Hematopoietic multipotent progenitor cell treated with erythropoietin and hydrocortisone succinate and interleukin-3 and kit ligand, for 17 days (in vitro differentiated cells): ENCODE measurements at places on chromosomes 16 and 17.

DNA sequence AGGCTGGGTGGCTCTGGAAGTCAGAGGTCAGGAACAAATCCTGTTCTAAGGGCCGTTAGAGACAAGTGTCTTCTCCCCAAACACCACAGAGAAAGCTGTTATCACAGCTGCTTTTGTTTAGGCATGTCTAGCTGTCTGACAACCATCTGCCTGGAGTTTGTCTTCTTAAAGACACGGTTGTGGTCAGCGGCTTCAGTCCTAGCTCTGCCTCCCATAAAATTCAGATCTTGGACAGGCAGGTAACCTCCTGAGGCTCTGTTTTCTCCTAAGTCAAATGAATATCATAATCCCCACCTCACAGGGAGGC, 2.3 kb upstream of the ITGA3 start:
- no peak for DNase-seq

DNA sequence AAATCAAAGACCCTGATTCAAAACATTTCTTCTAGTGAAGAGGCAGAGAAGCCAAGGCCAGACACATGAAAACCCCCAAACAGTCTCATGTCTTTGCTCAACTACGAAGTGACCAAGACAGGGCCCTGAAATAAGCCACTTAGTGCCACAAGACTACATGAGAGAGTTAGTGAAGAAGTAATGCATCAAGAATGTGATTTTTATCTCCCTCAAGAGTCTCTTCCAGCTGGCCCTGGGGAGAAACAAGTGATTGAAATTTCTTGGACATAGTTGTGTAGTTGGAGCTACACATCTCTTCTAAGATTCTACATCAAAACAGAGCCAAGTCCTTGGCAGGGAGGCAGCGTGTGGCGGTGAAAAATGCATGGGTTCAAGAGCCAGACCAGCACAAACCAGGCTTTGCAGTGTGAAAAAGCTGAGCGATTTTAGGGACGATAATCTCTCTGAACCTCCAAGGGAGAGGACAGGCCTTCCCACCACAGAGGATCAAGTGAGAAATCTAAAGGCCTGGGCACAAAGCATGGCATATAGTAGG, 30.6 kb downstream of the LYRM1 start:
- no peak for DNase-seq

DNA sequence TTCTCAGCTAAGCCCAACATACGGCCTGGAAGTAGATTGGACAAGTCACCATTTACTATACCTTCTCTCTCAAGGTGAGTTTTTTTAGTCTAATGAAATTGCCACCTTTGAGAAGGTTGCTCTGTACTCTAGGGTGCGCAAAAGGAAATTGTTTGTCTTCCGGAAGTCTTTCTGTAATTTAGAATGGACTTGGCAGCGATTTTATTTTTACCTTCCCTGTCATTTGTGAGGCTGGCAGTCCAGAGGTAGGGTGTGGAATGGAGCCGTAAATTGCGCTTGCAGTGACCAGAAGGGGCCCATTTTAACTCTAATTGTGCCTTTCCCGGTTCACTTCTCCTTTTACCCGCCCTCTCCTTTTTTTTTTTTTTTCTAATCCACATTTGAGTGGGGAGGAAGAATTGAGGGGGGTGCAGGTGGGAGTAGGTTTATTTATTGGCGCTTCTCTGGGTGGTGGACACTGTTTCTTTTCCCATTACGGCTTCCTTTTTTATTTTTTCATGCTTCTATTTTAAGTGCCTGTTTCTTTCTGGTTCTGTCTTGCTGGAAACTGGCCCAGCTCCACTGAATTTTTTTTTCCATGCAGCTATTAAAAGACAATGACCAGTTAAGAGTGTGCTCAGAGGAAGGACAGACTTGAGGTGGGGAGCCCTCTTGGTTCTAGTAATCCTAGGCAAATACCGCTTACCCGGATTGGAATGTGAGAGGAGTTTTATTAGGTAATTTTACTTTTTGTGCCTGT, 89.7 kb upstream of the CLEC18A start:
- no peak for DNase-seq

DNA sequence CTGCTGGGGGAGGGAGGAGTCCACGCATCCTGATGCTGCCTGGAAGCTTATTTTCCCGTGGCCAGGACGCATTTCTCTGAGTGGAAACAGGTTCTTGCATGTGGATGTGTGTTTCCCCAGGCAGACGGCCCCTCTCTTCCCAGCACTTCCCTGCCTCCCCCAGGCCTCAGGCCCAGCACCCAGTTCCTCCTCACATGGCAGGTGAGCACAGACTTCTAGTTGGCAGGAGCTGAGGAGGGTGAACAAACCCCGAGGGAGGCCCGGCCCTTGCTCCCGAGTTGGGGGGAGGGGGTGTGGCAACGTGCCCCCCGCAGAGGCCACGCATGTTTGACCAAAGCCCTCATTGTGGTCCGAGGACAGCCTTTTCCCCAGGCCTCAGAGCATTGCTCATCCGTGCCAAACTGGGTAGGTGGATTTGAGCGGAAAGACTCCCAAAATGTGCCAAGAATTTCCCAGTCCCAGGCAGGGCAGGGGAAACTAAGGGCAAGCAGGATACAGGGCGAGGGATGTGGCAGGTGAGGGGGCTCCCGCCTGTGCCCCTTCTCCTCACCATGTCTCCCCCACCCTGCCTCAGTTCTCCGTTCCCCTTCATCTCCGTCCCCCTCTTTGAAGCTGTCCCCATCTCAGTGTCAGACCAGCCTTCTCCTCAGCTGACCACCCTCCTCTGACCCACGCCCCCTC, 1.5 kb upstream of the SPEM1 start:
- no peak for DNase-seq

DNA sequence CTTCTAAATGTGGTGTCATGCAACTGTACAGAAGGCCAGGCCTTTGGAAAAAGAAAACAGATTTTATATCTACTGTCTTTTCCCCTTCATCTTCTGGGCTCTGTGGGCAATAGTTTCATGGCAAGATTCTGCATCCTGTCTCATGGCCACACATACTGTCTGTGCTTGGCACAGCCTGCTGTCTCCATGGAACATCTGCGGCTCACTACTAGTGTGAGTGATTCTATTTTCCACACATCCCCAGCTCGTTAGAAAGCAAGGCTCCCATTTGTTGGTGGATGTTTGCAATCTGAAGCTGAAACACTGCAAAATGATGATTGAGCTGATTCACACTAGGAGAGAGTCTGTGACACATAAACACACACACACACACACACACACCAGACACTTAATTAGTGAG, 32.4 kb downstream of the CACNG3 start:
- no peak for DNase-seq

GRCh38 chr16:74080311-74080710, 216.3 kb upstream of the PSMD7 start:
- DNase-seq, result no peak

GRCh38 chr17:45325810-45326209, 9.0 kb upstream of the MAP3K14 start:
- DNase-seq, result no peak

- no peak for DNase-seq
Observed at GRCh38 chr17:50850640-50851039, 15.3 kb downstream of the WFIKKN2 start.

DNA sequence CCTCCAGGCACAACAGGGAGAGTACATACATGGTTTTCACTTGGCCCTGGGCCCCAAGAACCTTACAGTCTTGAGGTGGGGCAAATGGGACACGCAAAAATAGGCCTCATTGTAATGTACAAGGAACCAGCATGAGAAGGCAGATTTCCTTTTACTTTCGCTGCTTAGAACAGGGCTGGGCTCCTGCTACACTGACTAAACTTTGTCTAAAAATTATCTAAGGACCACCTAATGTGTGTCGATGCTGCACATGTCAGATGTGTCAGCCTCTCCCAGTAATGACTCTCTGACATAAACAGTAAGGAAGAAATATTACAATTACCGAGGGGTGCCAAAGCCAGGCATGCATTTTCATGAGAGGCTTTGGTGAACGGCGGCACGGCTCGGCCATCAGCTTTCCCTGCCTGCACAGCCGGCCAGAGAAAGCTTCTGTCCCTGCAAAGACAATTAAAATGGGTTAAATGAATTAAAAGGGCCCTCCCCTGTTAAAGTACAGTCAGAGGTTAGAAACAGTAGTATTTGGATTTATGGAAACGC, 224.2 kb upstream of the IRX3 start:
- DNase-seq, result no peak

DNA sequence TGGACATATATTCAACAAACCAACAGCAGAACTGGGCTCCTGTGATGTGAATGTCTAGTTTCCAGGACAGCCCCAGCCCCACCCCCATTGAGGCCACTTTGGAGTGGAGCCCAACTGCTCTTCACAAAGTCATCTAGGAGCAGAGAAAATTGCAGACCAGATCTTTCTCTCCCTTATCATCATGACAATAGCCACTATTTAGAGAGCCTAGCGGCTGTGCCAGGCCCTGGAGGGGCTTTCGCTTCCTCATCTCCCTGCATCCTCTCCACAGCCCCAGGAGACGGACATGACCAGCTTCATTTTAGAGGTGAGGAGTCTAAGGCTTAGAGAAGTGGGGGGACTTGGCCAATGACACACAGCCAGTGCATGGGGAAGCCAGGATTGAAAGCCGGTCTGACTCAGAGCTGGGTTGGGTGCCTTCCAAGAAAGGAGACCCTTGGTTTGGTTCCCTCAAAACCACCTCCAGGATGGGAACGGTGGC, 1.4 kb downstream of the PRSS8 start:
- no peak for DNase-seq

DNA sequence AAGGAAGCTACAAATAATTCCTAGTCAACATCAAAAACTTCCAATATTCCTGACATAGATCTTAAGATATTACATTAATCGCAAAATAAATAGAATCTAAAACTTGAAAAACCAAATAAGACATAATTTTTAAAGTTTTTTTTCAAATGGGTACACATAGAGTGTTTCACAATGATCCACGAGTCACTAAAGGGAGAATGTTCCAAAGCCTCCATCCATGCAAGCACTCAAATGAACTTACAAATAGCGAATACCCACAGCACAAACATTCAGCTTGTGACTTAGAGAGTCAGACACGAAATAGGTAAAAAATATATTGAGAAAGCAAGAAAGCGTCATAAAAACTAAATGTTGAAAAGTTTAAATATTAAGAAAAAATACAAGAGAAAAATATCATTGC, 65.7 kb downstream of the CEP112 start:
- DNase-seq, result no peak

- DNase-seq, result no peak
Observed at GRCh38 chr16:87435372-87436224, 43.5 kb downstream of the MAP1LC3B start.

- no peak for DNase-seq
Observed at GRCh38 chr17:1541367-1541904, 21.2 kb downstream of the PITPNA start.

DNA sequence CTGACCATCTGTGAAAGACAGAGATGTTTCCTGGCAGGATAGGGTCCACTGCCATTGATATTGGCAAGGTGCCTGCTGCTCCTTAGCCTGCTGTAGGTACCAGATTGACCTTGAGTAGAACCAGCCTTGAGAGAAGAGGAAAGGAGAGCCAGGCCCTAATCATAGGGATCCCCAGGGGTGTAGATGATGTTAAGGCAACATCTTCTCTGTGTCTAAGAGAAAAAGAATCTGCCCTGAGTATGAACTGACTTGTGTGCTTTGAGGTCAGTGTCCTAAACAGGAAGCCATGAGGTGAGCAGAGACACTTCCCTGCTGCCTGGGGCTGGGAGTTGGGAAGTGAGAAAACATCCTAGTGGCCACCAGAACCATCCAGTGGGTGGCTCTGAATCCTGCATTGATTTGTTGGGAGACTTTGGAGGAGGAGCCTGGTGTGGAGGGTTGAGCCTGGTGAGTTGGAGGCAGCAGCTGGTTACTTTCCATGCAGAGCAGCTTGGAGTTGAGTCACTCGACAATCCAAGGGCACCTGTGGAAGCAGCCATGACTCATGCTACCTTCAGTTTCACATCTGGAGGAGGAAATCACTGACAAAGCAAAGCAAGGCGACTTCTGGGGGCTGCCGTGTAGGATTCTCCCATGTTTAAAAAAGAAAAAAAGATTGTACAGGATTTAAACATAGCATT, 47.8 kb downstream of the BMERB1 start:
- peak; percentile 22 for DNase-seq

DNA sequence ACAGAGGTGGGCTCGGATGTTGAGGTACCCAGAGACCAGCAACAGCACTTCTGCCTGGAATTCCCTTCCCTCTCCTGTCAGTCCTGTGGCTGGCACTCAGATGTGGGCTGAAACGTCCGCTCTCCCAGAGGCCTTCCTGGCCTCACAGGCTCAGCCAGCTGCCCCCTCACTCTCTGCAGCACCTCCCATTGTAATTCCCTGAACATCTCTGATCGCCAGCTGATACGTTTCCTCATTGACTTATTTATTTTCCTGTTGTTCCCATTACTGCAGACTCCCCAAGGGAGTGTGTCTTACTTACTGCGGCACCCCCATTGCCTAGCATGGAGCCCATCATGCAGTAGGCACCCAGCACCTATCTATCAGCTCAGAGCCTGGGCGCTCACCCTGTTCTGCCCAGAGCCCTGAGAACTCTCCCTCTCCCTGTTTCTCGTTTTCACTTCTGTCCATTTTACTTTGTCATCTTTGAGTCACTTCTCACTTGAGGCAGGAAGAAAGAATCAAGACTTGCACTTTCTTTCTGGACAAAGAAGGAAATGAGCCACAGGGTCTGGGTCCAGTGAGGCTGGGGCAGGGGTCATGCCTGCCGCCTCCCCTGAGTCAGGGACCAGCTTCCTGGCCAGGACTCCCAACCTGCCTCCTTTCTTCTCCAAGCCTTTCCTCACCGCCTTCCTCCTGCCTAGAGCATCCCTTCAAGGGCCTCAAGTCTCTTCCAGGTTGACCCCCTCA, 10.2 kb downstream of the CDH5 start:
- DNase-seq, result no peak

DNA sequence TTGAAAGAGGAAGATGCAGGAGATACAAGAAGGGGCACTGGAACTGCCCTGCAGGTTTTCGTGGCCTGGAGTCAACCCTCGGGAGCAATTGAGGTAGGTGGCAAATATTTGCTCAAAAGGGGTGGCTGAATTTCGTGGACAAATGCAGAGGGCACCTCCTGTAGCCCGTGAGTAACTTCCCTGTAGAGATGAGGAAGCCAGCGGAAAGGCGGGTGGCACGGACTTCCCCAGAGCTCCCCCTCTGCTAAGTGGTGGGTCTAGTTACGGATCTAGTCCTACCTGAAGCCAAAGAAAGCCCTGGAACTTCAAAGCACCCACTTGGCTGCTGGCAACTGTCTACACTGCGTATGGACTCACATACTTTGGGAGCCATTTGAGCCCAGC, 1.0 kb upstream of the ATP2C2 start:
- DNase-seq, result no peak

- DNase-seq, result no peak
Observed at GRCh38 chr17:5870231-5870953, 199.8 kb upstream of the WSCD1 start.
